ENCODE measurements at places on chromosomes 3 and 15. TPM values are rescaled to one million over a fixed set of nuclear protein-coding genes. Genes with fewer than 3 reads are reported as not detected.

PIERCE2 gene
- total RNA-seq, result 3.1 TPM

IMPG2 gene
- 2.8 TPM for total RNA-seq

NEIL1 gene
- 63.9 TPM for total RNA-seq

BTLA gene
- 0.31 TPM for total RNA-seq

RHCG gene
- 2.8 TPM for total RNA-seq

GHSR gene
- not detected for total RNA-seq

DET1 gene
- 20.7 TPM for total RNA-seq

FRMD4B gene
- total RNA-seq, result 110 TPM

P2RY12 gene
- total RNA-seq, result 21.9 TPM

DAZL gene
- total RNA-seq, result not detected

RARB gene
- total RNA-seq, result 7.8 TPM

APOD gene
- 3.8 TPM for total RNA-seq

RNF13 gene
- total RNA-seq, result 95.2 TPM

FGF12 gene
- total RNA-seq, result 180 TPM

ITGA11 gene
- 0.94 TPM for total RNA-seq

GPR176 gene
- total RNA-seq, result 35.4 TPM

SCG3 gene
- total RNA-seq, result 52.9 TPM

CIDEC gene
- total RNA-seq, result not detected

CNTN4 gene
- total RNA-seq, result 102 TPM

SH2D7 gene
- not detected for total RNA-seq

ITIH4 gene
- total RNA-seq, result 17.8 TPM

SOX2 gene
- total RNA-seq, result 93.6 TPM

ULK3 gene
- 61.7 TPM for total RNA-seq

TRIM42 gene
- not detected for total RNA-seq

ANKUB1 gene
- 0.63 TPM for total RNA-seq

GOLGA8S gene
- total RNA-seq, result under 0.01 TPM

CCR9 gene
- total RNA-seq, result not detected

LAMB2 gene
- 69.2 TPM for total RNA-seq

GPR160 gene
- 2.2 TPM for total RNA-seq

TERB2 gene
- not detected for total RNA-seq

STXBP5L gene
- total RNA-seq, result 27.2 TPM

HESX1 gene
- not detected for total RNA-seq

CHRNA3 gene
- total RNA-seq, result 0.31 TPM

PRR20G gene
- not detected for total RNA-seq

CSTA gene
- not detected for total RNA-seq

NANOGP8 gene
- total RNA-seq, result not detected

SLC6A1 gene
- 93.0 TPM for total RNA-seq

BDH1 gene
- 18.5 TPM for total RNA-seq

PKM gene
- total RNA-seq, result 306 TPM

MAGEL2 gene
- 1.9 TPM for total RNA-seq

AGTR1 gene
- 0.31 TPM for total RNA-seq

CADPS gene
- total RNA-seq, result 418 TPM

CEMIP gene
- total RNA-seq, result 1.6 TPM

SATB1 gene
- total RNA-seq, result 141 TPM

GOLGA6L7 gene
- not detected for total RNA-seq

ADPRH gene
- total RNA-seq, result 1.3 TPM

CYP1A1 gene
- total RNA-seq, result 0.31 TPM

DGKG gene
- total RNA-seq, result 10.6 TPM

GPR171 gene
- not detected for total RNA-seq

DMXL2 gene
- 202 TPM for total RNA-seq

ZIC4 gene
- 1.3 TPM for total RNA-seq

FANCD2OS gene
- total RNA-seq, result not detected

THPO gene
- total RNA-seq, result 0.63 TPM

STARD5 gene
- 12.8 TPM for total RNA-seq

HMG20A gene
- 92.0 TPM for total RNA-seq

CCR8 gene
- total RNA-seq, result not detected

DNAJA4 gene
- total RNA-seq, result 50.1 TPM

GOLGA6L26 gene
- total RNA-seq, result not detected

CYP8B1 gene
- total RNA-seq, result not detected

ACTRT3 gene
- total RNA-seq, result 2.8 TPM

Measured in parietal lobe (tissue), 2 donors.